ENCODE measurements at places on chromosomes 4 and X. TPM values are rescaled to one million over a fixed set of nuclear protein-coding genes. Genes with fewer than 3 reads are reported as not detected.

GRCh38 chr4:103073792-103074438 is 2.6 kb downstream of the SLC9B2 start:
- H3K36me3 ChIP-seq: no peaks in the 10 kb centered on the region
- H3K4me3 ChIP-seq: no peak overlapping the region
- no peaks in the 10 kb centered on the region for H3K27me3 ChIP-seq
- no peak for DNase-seq
- H3K27ac ChIP-seq: no peak overlapping the region

- no peak for DNase-seq
- no peaks in the 10 kb centered on the region for H3K36me3 ChIP-seq
- H3K27ac ChIP-seq: no peak overlapping the region
- H3K4me3 ChIP-seq: no peak overlapping the region
Observed at GRCh38 chr4:184668511-184669114, 19.1 kb downstream of the PRIMPOL start.

GAGE12H gene
- total RNA-seq: not detected

CCDC110 gene
- total RNA-seq: 11.2 TPM

GRCh38 chrX:25519258-25519657 is 503.5 kb upstream of the ARX start:
- DNase-seq: no peak
- H3K27me3 ChIP-seq: no peaks in the 10 kb centered on the region
- no peaks in the 10 kb centered on the region for H3K36me3 ChIP-seq
- H3K4me1 ChIP-seq: no peaks in the 10 kb centered on the region
- no peak overlapping the region for H3K4me3 ChIP-seq

GRCh38 chr4:138977524-138977923 is 38.1 kb upstream of the NOCT start:
- no peaks in the 10 kb centered on the region for H3K27me3 ChIP-seq
- no peak overlapping the region for H3K4me3 ChIP-seq
- no peaks in the 10 kb centered on the region for H3K36me3 ChIP-seq
- DNase-seq: no peak

DNA sequence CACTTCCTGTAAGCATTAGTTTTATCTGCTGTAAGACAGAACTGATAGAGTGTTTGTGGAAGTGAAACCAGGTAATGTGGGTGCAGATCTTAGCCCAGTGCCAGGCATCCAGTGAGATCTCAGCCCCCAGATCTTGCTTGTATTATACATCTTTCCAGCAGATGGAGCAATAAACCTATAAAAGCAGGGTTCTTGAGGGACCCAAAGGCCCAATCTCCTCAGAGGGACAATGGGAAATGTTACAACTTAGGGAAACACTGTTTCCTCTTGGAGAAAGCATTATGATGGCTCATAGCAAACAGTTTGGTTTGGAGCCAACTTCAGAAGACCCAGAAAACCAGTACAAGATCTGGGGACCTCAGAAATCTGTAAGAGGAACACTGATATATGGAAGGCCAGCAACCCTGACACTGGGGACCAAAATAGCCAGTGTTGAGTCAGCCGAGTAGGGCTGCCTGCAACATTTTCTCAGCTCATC is 206.3 kb downstream of the SLC7A11 start:
- no peak overlapping the region for H3K4me3 ChIP-seq
- no peak overlapping the region for H3K27ac ChIP-seq
- no peaks in the 10 kb centered on the region for H3K4me1 ChIP-seq
- no peak for DNase-seq
- no peaks in the 10 kb centered on the region for H3K36me3 ChIP-seq

GRCh38 chr4:97911236-97911906 is 231.9 kb downstream of the STPG2 start:
- no peak overlapping the region for H3K4me3 ChIP-seq
- no peaks in the 10 kb centered on the region for H3K27me3 ChIP-seq
- peak; percentile 12 for DNase-seq
- H3K27ac ChIP-seq: no peak overlapping the region
- no peaks in the 10 kb centered on the region for H3K36me3 ChIP-seq

DNA sequence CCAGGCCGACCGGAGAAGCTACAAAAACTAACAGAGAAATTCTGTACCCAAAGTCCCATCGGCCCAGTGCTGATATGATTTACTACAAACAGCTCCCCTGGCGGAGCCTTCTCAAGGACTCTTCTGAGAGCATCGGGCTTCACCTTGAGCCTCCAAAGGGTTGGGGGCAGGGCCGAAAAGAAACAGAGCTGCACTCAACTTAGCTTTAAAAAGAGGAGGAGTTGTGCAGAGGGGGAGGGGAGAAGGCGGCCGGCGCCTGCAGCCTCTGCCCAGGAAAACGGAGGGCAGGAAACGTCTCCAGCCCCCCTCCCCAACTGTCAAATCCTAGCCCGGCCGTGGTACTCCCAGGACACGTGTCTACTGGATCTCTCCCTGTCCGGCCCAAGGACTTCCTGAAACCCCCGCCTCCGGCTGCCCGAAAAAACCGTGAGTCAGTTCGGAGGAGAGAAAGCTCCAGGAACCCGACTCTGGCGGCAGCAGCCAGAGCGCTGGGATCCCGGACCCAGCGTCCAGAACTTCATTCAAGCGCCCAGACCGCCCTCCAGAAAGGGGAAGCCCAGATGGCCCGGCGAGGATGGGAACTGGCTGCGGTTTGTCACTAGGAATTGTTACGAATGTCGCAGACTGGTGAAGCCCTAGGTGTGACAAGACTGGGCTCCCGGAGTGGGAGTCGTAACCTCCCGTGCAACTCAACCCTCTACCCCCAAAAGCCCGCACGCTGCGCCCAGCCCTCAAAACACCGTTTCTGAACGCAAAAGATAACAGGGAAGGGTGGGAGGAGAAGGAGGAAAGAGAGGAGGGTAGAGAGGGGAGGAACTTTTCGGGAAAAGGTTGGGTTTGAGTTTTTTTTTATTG is 973 bp downstream of the ADAMTS3 start:
- H3K27ac ChIP-seq: no peak overlapping the region
- H3K4me3 ChIP-seq: peak overlapping the region; percentile 61
- no peaks in the 10 kb centered on the region for H3K4me1 ChIP-seq
- no peaks in the 10 kb centered on the region for H3K27me3 ChIP-seq

GRCh38 chrX:20487227-20487626 is 220.5 kb upstream of the RPS6KA3 start:
- H3K27me3 ChIP-seq: peaks cover 16% of the 10 kb centered on the region
- no peaks in the 10 kb centered on the region for H3K36me3 ChIP-seq
- H3K4me1 ChIP-seq: no peaks in the 10 kb centered on the region
- H3K27ac ChIP-seq: no peak overlapping the region
- no peak for DNase-seq
- H3K4me3 ChIP-seq: no peak overlapping the region

DNA sequence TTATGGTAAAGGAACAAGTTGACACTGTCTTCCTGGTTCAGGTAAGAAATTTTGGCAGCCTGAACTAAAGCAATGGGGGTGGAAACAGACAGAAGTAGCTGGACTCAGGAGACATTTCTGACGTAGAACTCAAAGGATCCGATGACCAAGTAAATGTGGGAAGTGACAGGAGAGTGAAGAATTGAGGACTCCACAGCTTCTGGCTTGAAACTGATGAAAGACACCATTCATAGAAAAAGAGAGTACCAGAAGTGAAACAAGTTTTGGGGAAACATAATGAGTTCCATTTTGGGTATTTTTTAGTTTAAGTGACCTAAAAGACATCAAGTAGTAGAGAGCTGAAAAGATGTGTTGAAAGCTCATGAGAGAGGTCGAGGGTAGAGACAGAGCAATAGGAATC is 5.7 kb downstream of the FAM120C start:
- no peaks in the 10 kb centered on the region for H3K36me3 ChIP-seq
- no peak overlapping the region for H3K27ac ChIP-seq
- no peaks in the 10 kb centered on the region for H3K27me3 ChIP-seq
- no peaks in the 10 kb centered on the region for H3K4me1 ChIP-seq

- H3K36me3 ChIP-seq: no peaks in the 10 kb centered on the region
- no peak for DNase-seq
- H3K4me3 ChIP-seq: no peak overlapping the region
- no peak overlapping the region for H3K27ac ChIP-seq
- H3K4me1 ChIP-seq: no peaks in the 10 kb centered on the region
Observed at GRCh38 chr4:32417113-32417704, 1697.0 kb downstream of the PCDH7 start.

- peak within 1 kb of the TSS; percentile 47 for H3K4me3 ChIP-seq
- no peaks in the 10 kb centered on the region for H3K36me3 ChIP-seq
- no peaks in the 10 kb centered on the region for H3K4me1 ChIP-seq
- no peaks in the 10 kb centered on the region for H3K27me3 ChIP-seq
- peak; percentile 89 for DNase-seq
- H3K27ac ChIP-seq: no peak within 1 kb of the TSS
Observed at GRCh38 chr4:47031011-47031678, at the start of gene GABRB1. Gene GABRB1 (plus strand): TSS chr4:47031567.

AKAP4 gene
- total RNA-seq: not detected

FGFRL1 gene
- total RNA-seq: 32.0 TPM

GRCh38 chr4:99863804-99864203 is 30.4 kb downstream of the LAMTOR3 start:
- H3K36me3 ChIP-seq: no peaks in the 10 kb centered on the region
- no peaks in the 10 kb centered on the region for H3K27me3 ChIP-seq
- no peaks in the 10 kb centered on the region for H3K4me1 ChIP-seq
- DNase-seq: no peak
- H3K4me3 ChIP-seq: no peak overlapping the region
- no peak overlapping the region for H3K27ac ChIP-seq

- no peak overlapping the region for H3K27ac ChIP-seq
- no peaks in the 10 kb centered on the region for H3K36me3 ChIP-seq
- no peaks in the 10 kb centered on the region for H3K4me1 ChIP-seq
- no peaks in the 10 kb centered on the region for H3K27me3 ChIP-seq
Observed at GRCh38 chr4:176981551-176981950, 188.8 kb upstream of the VEGFC start.

HERC5 gene
- 4.7 TPM for total RNA-seq

CXCL1 gene
- 35.4 TPM for total RNA-seq

SHROOM4 gene
- 1.7 TPM for total RNA-seq

CXCL13 gene
- not detected for total RNA-seq

DNA sequence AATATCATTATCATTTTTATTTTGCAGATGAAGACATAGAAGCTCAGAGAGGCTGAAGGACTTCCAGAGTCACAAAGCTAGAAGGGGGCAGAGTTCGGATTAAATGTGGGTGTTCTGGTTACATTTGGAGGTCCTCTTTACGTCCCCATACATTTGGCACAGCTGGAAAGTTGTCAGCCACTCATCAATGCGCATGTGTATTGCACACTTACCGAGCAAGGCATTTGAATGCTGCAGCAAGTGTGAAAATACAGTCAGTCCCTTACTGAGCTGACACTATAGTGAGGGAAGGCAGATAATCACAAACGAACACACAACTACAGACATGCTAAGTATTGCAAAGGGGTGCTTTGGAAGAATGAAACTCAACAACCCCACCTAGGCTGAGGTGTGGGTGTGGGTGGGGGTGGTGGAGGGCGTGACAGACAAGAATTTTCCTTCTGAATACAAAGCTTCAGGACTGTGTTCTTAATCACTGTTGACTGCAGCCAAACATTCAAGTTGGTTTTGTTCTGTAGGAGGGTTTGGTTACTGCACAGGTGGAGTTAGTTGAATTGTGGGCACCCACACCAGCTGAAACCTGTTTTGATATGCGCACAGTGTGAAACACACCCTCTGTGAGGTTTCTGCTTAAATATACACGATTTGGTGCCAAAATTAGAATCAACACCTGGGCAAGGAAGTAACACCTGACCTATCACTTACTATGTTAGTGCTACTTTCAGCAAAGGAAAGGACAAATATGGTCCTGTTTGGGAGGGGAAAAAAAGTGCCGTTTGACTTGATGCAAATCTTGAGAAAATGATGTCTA is 72.4 kb downstream of the COQ2 start:
- H3K4me3 ChIP-seq: no peak overlapping the region
- no peak for DNase-seq
- H3K4me1 ChIP-seq: no peaks in the 10 kb centered on the region
- H3K36me3 ChIP-seq: no peaks in the 10 kb centered on the region
- H3K27ac ChIP-seq: no peak overlapping the region
- H3K27me3 ChIP-seq: no peaks in the 10 kb centered on the region

GRCh38 chrX:12890467-12890866 is 16.0 kb upstream of the TLR8 start:
- no peaks in the 10 kb centered on the region for H3K27me3 ChIP-seq
- no peak for DNase-seq
- no peaks in the 10 kb centered on the region for H3K4me1 ChIP-seq
- H3K36me3 ChIP-seq: no peaks in the 10 kb centered on the region
- H3K27ac ChIP-seq: no peak overlapping the region

- H3K27ac ChIP-seq: no peak overlapping the region
- H3K36me3 ChIP-seq: no peaks in the 10 kb centered on the region
- no peaks in the 10 kb centered on the region for H3K27me3 ChIP-seq
- no peak for DNase-seq
- peaks cover 1% of the 10 kb centered on the region for H3K4me1 ChIP-seq
- H3K4me3 ChIP-seq: no peak overlapping the region
Observed at GRCh38 chrX:118216509-118216908, 99.9 kb upstream of the KLHL13 start.

GLRA3 gene
- total RNA-seq: 0.49 TPM

- no peaks in the 10 kb centered on the region for H3K4me1 ChIP-seq
- no peak overlapping the region for H3K4me3 ChIP-seq
- no peak overlapping the region for H3K27ac ChIP-seq
- no peak for DNase-seq
- no peaks in the 10 kb centered on the region for H3K36me3 ChIP-seq
Observed at GRCh38 chr4:82097504-82097903, 276.3 kb downstream of the HNRNPD start.

- H3K4me3 ChIP-seq: no peak overlapping the region
- H3K36me3 ChIP-seq: no peaks in the 10 kb centered on the region
- DNase-seq: no peak
Observed at GRCh38 chr4:24686866-24687692, 102.7 kb upstream of the DHX15 start.

SMPX gene
- total RNA-seq: 0.28 TPM

DNA sequence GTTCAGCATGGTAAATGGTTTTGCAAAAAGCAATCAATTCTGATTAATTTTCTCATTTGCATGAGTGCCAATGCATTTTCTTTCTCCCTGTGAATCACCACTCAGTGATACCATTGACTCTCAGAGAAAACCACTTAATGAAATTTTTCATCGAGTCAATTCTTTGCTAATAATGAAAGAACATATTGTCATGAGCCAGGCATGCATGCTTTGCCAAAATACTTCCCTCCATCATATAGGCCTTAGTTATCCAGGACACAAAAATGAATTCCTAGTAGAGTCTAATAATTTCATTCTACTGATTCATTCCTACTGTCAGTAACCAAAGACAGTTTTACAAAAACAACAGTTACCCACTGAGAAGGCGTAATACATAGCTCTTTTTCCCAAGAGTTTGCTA is 680.0 kb downstream of the TRIML1 start:
- no peak for DNase-seq
- H3K27ac ChIP-seq: no peak overlapping the region
- no peaks in the 10 kb centered on the region for H3K4me1 ChIP-seq
- no peaks in the 10 kb centered on the region for H3K27me3 ChIP-seq
- H3K4me3 ChIP-seq: no peak overlapping the region

TRIM61 gene
- total RNA-seq: 0.47 TPM

DNA sequence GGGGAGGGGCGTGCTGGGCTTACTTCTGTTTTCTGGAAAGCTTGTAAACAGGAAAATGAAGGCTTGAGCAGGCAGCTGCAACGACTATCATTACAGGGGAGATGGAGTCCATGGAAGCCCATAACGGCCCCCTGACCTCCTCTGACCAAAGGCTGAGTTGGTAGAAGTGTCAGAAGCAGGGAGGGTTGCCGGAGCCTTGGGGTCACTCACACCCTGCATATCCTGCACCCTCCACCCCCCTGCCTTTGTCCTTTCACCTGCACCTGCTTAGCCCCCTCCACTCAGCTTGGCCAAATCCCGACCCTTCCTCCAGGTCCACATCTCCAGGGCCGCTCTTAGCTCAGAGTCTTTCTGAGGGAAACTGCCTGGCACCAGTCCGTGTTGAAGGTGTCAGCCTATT is 12.5 kb upstream of the MSX1 start:
- no peak overlapping the region for H3K27ac ChIP-seq
- no peaks in the 10 kb centered on the region for H3K36me3 ChIP-seq
- no peaks in the 10 kb centered on the region for H3K4me1 ChIP-seq
